CD4-positive, alpha-beta T cell treated with Interleukin-15 for 4 hours (primary cell): ENCODE measurements at places on chromosomes 1 and 21.
A peak's percentile ranks its signal among the peaks of the same experiment; 100 is the strongest.

DNA sequence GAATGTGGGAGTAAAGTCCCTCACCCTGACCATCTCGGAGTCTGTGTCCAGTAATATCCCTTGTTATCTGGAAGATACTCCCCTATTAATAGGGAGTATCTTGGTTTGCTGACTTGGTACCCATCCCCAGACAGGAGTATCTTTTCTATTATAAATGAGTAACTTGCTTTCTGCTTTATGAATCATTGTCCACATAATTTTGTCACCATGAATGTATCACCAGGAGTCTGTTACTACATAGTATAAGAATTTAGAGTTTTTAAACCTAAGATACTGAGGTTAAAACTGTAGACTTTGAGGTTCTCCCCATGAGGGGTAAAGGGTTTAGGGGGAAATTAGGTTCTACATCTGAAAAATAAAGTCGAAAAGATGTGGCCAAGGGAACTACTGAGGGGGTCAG lies 175.6 kb downstream of the FCRL5 start:
- DNase-seq = no peak

- DNase-seq = peak; percentile 42
Measured at GRCh38 chr1:201254625-201255478, 28.5 kb upstream of the PKP1 start.

- DNase-seq = no peak
Measured at GRCh38 chr1:87155648-87156047, 173.0 kb upstream of the LMO4 start.

- DNase-seq = no peak
Measured at GRCh38 chr1:199394856-199395255, 632.7 kb upstream of the NR5A2 start.

GRCh38 chr1:203197625-203198024 lies 11.1 kb upstream of the CHI3L1 start:
- no peak for DNase-seq

DNA sequence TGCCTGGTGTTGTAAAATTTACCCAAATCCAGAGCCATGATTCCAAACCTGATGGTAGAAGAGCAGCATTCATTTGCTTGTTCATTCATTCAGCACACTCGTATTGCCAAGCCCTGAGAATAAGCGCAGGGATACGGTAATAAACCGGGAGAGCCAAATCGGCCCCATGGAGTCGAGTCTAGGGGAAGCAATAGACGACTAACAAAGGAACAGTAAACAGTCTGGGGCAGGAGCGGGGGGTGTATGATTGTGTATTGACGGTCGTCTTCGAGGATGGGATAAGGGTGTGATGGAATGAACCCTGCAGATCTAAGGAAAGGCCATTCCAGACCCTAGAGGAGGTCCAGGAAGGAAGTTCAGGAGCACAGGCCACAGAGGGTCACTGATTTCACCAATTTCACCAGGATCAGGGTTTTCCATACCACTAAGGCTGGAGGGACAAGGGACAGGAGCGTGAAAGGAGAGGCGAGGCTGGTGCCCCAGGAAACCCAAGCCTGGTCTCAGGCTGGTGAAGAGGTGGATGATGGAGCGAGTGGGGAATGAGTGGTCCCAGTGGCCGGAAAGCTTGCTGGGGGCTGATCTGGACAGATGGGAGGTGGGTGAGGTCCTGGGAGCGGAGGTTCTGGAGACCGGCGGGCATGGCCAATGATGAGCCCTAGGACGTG lies 61.1 kb upstream of the PDE9A start:
- DNase-seq = no peak

- no peak for DNase-seq
Measured at GRCh38 chr1:36961062-36961615, 73.2 kb downstream of the GRIK3 start.

DNA sequence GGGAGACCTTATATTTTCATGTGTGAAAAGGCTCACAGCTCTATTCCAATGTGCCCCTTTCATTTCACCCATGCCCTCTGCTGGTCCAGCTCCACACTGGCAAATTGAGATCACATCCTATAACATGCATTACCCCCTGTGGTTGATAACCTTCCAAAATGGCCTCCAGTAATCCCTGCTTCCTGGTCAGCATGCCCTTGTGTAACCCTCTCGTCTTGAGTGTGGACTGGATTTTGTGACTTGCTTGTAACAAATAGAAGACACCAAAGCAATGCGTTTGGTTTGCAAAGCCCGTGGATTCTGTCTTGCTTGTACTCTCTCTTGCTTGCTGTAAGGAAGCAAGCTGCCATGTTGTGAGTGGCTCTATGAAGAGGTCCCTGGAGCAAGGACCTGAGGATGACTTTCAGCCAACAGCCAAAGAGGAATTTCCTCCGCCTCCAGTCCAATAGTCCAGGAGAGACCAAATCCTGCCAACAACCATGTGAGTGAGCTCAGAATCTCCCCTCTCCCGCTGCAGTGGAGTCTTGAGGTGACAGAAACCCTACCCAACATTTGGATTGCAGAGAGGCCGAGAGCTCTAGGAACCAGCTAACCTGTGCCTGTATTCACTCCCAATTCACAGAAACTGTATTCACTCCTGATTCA lies 17.4 kb downstream of the KCNA10 start:
- no peak for DNase-seq

DNA sequence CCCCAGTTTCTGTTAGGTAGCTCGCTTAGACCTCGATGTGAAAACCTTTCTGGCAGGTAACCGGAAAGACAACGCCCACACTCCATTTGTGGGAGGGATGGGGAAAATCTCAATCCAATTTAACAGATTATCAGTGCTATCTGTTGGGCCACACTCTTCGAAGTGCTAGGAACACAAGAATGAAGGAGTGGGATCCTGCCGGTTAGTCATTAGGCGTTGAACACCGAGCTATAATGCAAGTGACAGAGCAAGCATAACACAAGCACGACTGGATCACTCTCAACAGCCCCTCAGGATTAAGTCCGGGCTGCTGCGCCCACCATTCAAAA lies 531 bp downstream of the SNIP1 start:
- DNase-seq = no peak

- no peak for DNase-seq
Measured at GRCh38 chr21:25329227-25329825, 278.0 kb downstream of the MRPL39 start.

DNA sequence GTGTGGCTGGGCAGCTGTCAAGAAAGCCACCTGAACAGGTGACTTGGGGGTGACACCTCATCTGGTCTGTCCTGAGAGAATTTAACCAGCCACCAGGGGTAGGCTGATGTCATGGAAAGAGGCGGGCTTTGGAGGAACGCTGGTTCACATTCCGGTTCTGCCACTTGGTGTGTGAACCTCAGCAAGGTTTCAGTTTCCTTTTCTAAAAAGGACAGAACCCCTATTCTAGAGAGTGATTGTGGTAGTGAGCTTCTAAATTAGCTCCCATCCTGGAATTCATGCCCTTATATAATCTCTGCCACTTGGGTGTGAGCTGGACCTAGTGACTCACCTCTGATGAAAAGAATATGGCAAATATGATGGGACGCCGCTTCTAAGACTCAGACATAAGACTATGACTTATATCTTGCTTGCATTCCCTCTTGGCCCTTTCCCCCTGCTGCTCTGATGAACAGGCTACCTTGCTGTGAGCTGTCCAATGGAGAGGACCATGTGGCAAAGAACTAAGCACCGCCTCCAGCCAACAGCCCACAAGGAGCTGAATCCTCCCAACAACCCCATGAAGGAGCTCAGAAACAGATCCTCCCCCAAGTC lies 332.1 kb downstream of the RRAGC start:
- no peak for DNase-seq

GRCh38 chr21:16370186-16370585 lies 640.4 kb downstream of the USP25 start:
- DNase-seq = no peak

- no peak for DNase-seq
Measured at GRCh38 chr1:94142022-94142421, 21.1 kb upstream of the ABCA4 start.

DNA sequence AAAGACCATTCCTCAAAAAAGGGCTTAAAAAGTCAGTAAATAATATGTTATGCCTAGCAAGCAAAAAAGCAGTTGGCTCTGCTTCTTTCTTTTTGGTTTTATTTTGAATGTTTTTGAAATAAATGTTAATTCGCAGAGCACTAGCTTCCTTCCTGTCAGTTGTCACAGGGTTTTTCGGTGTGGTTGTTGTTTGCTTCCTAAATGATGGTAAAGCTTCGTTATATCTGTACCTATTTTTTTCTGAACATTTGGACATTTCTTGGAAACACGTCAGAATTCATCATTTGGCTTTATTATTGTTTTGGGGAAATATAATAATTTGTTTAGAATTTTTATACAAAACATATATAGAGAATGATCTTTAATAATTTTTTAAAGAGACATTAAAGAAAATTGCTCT lies 351.9 kb upstream of the SGIP1 start:
- DNase-seq = no peak

- no peak for DNase-seq
Measured at GRCh38 chr1:197341626-197342025, 73.6 kb downstream of the CRB1 start.
